ENCODE measurements at places on chromosomes 2 and 18. TPM values are rescaled to one million over a fixed set of nuclear protein-coding genes. Genes with fewer than 3 reads are reported as not detected.

The TCF23 gene
- total RNA-seq, result not detected

The POTEJ gene
- not detected for total RNA-seq

The POTEI gene
- not detected for total RNA-seq

DNA sequence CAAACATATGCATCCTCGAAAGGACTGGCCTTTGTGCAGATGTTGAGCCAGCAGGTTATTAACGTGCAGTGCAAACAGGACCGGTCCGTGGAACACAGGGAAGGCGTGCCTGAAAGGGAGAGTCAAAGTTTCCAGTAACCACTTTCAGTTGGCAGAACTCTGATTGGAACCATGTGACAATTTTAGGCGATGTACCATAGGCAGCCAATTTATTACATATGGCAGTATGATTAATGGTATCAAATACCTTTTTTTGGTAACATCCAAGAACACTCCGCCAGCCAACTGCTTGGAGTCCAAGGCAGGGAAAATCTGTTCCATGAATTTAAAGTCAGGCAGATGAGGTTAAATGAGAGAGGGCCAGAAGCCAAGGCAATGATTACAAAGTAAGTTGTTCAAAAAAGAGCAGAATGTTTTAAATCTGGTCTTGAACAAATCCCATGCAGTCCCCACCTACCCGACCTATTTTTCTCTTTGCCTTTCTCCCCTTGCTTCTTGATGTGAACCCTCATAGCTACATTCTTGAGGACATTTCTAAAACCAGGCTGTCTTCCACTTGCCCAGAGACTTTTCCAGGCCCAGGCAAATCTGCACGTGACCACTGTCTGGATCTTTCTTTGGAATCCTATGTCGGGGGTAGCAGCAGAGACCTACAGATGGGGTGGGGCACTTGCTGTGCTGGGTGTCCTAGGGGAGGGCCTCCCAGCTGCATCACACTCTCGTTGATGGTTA is 351.7 kb downstream of the HRH4 start:
- no peak for DNase-seq

- DNase-seq, result no peak
Observed at GRCh38 chr18:1092228-1092627, 187.6 kb downstream of the ADCYAP1 start.

DNA sequence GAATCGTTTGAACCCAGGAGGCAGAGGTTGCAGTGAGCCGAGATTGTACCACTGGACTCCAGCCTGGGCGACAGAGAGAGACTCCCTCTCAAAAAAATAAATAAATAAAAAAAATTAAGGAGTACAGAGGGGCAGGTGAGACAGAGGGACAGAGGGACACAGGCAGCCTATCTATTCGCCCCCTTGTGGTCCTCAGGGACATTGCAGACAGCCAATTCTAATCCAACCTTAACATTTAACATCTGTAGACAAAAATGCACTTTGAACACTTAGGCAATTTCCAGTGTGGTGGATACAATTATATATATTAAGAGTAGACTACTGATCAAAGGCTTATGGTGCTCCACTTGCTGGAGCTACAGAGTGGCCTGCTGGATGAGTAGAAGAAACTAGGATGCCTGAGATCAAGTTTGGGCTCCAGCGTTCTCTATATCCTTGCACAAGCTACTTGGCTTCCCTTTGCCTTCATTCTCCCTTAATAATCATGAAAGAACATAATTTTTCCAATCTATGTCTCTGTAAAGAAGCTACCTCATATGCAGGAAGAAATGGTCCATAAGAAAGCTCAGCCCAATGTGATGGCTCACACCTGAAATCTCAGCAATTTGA is 8.2 kb upstream of the SMARCAL1 start:
- peak; percentile 25 for DNase-seq

DNA sequence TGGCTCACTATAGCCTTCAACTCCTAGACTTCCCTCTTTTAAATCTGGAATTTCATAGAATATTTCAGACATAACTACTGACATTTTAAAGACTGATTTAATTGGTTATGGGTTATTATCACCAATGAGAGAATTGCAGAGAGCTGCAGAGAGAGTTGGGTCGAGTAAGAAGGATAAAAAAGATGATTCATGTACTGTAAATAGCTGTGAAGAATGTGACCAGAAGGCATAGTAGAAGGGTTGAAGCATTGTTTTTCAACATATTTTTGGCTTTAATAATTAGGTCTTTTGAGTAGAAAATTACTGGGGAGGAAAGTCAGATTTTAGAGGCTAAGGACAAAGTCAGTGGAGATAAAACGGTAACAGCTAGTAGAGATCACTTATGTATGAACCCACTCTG is 503.2 kb upstream of the SLC8A1 start:
- DNase-seq, result no peak

DNA sequence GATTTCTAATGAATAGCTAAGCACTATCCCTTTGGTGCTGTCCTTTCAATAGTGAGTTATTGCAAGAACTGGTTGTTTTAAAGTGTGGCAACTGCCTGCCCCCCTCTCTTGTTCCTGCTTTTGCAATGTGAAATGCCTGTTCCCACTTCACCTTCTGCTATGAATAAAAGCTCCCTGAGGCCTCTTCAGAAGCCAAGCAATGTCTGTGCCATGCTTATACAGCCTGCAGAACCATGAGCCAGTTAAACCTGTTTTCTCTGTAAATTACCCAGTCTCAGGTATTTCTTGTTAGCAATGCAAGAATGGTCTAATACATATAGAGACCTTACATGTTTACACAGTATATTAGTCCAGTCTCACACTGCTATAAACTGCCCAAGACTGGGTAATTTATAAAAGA is 15.0 kb upstream of the METTL21A start:
- DNase-seq, result no peak

DNA sequence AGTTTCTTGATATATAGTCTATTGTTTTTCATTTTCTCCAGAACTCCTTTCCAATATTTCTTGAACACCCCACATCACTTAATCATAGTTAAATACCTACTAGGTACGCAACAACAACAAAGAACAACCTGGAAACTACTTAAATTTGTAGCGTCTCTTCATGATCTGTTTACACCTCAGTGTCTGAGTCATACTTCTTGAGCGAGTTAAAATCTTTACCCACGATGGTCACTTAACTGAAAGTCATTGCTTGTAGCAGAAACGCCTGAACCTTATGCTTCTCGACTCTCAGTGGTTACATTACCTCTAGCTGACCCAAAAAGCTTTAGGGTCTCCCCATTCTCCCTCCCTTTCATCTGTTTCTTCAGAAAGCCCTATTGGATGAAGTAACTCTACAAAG is 131.3 kb downstream of the EN1 start:
- no peak for DNase-seq

- peak; percentile 15 for DNase-seq
Observed at GRCh38 chr2:101736861-101737291, 39.4 kb downstream of the MAP4K4 start.

- no peak for DNase-seq
Observed at GRCh38 chr2:31831585-31831984, 179.2 kb downstream of the MEMO1 start.

DNA sequence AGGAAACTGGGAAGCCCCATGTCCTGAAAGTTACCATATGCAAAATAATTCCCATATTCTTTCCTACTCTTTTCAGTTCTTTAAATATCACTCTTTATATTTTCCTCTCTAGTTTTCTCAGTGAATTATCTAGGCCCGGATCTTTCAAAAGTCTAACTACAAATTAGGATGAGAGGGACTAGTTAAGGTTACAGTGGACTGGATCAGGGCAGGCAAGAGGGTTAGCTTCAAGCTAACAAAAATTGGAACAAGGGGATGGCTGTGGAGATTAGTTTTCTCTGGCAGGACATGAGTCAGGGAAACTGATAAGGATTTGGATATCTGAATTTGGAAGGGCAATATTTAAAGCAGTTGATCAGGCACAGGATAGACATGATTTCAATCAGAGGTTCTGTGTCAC is 30.4 kb upstream of the BBS5 start:
- no peak for DNase-seq

GRCh38 chr2:128558895-128559532 is 240.3 kb upstream of the HS6ST1 start:
- no peak for DNase-seq

DNA sequence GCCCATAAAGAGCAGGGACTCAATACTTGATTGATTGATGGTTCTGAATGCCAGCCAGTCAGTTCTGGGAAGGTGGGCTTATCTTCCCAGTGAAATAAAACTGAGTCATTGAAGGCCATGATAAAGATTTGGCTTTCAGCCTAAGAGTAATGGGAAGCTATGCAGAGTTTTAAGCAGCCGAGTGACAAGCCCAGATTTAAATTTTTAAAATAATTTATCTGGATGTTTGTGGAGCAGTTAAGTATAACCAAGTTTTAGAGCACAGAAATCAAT is 122.8 kb downstream of the RAPGEF4 start:
- DNase-seq, result no peak

GRCh38 chr2:150421126-150421651 is 66.3 kb downstream of the RND3 start:
- no peak for DNase-seq

DNA sequence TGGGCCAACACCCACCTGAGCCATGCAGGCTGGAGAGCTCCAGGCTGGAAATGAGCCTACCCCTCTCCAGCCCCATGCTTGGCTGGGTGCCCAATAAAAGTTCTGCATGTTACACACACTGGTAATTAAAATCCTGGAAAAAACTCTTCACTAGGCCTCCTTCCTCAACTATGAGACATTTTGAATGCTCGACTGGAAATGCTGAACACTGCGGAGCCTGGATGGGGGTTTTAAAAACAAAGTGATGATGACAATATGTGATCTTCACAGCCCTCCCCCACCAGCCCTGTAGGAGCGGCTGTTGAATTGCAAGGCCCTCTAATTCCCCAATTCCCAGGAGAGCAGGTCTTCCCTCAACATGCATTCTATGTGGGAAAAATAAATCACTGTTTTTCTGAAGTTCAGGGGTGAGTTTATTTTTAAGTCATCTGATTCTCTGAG is 179.2 kb downstream of the TTC32 start:
- DNase-seq, result no peak

DNA sequence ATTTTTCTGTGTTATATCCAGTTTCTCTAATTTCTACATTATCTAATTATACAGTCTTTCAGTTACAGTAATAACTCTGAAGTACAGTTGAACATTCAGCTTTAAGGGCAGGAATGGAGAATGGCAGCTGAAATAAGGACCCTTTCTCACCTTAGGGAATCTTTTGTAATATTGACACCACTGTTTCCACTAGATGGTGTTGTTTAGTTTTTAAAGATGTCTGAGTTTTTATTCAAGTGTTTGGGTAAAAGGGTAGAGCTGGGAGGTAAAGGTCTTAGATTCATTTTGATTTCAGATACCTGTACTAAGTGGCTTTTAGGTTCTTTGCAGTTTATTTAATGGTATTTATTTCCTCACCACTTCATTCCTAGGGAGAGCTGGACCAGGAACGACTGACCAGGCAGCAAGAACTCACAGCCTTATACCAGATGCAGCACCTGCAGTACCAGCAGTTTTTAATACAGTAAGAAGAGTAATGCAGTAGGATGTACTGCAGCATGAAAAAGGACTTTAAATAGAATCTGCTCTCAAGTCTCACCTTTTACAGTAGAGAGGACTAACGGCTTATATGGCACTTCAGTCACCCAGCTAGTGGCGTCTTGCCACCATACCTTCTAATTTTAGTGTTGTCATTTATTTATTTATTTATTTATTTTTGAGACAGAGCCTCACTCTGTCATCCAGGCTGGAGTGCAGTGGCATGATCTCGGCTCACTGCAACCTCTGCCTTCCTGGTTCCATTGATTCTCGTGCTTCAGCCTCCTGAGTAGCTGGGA is 33.2 kb upstream of the KCNJ13 start:
- DNase-seq, result no peak

Data from tibial nerve (tissue), 4 donors.